ENCODE measurements at places on chromosomes 11 and 22.

DNA sequence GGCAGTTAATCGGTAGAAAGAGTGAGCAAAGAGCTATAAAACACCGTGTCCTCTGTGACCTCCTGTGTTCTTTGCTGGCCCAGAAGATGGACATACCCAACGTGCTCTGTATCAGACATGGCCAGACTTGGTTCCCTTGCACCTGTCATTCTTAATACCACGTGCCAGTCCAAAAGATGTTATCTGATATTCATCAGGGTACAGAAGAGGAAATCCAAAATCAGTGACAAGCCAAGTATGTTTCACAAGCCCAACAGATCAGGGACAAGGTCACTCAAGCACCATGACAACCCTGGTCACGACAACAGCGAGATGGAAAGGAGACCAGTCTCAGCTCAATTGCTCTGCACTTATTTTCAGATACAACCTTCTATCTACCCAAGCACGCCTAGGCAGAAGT is 3.4 kb downstream of the LRP4 start:
- no peak for DNase-seq

- DNase-seq, result no peak
These were observed 166.1 kb upstream of the API5 start for GRCh38 chr11:43145653-43146052.

DNA sequence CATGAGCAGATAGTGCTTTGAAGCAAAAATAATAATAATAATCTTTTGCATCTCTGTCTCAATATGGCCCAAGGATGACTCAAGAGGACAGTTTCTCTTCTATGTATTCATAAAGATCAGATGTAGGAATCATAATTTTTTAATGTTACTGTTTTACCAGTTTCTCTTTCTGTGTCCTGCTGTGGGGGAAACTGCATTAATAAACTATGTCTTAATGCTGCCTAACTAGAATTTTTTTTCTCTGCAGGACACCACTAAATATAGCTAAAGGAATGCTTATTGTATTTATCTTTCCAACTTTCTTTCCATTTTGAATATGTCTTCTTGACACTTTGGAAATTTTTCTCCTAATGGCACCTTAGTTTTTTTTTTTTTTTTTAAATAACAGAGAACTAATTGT is 6.5 kb downstream of the FJX1 start:
- no peak for DNase-seq

GRCh38 chr22:37663521-37664140 is 5.1 kb downstream of the PDXP start:
- no peak for DNase-seq

DNA sequence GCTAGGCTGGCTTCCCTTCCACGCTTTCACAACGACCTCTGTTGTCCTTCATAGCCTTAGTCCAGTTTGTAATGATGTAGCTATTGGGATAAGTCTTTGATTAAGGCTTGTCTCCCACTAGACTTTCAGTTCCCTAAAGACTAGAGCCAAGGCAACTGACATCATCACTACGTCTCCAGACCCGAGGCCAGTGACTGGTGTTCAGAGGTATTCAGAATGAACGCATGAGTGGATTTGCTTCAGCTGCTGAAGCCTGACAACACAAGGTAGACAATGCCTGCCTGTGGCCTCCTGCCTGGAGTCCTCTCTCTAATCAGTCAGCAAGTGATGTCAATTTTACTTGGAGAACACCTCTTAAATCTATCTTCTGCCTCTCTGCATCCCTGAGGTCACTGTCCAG is 13.6 kb downstream of the EFCAB6 start:
- no peak for DNase-seq

DNA sequence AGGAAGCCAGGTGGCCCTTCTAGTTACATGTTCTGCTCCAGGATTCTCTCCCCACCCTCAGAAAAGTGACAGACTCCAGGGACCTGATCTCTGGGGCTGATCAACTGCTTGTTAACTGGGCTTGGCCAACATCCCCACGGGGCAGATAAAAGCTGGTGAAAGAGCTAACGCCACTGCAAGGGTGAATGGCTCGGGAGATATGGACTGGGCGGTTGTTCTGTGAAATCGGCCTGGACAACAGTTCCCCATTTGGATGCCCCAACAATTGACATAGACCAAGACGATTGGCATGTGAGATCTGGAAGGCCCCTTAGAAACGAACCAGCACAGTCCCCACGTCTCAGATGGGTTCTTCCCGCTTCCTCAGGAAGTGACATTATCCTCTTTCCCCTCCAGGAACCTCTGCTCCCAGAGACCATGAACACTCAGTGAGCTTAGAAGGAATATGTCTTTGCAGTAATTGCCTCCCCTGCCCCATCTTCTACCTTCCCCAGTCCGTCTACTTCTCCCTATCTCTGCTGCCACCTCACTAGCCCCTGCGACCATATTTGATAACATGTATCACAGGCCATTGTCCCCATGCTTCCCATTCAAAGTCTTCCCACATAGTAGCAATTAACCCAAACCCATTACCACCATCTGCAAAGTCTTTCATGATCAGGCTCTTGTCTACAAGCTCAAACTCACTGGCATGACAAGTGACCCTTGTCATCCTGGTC is 5.6 kb upstream of the PRG2 start:
- DNase-seq, result no peak

- no peak for DNase-seq
These were observed 21.6 kb upstream of the GDPD4 start for GRCh38 chr11:77322926-77323590.

- no peak for DNase-seq
These were observed 18.1 kb upstream of the PAMR1 start for GRCh38 chr11:35543481-35543880.

- no peak for DNase-seq
These were observed 22.2 kb upstream of the TP53I11 start for GRCh38 chr11:44972746-44973435.

GRCh38 chr11:2585566-2586086 is 114.2 kb downstream of the KCNQ1OT1 start:
- DNase-seq, result no peak

DNA sequence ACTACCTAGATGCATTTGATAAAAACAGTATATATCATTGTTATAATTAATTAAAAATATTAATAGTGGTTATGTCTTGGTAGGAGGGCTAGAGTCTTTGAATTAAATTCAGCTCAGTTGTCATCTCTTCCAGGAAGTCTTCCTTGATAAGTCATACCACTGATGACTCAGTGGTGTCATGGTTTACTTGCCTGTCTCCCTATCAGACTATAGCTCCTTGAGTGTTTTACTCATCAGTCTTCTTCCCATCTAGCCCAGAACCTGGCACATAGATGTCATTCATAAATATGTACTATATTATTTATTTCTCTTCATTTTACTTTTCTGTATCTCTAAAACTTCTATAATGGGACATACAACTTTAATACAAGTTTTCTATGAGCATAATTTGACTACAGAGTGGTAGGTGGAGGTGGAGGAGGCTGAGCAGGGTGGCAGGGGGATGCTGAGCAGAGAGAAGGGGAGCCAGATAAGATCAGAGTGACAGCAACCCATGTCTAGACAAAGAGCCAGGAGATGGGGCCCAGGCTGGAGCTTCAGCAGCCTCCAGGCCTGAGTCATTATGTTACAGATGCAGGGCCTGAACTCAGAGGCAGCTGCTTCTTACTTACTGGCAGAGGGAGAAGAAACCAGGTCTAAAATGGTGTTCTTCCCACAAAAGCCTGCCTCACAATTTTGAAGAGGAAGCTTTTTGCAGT is 82.3 kb upstream of the PHOX2A start:
- DNase-seq, result no peak

GRCh38 chr22:38937036-38937435 is 20.4 kb upstream of the APOBEC3A start:
- DNase-seq, result no peak

DNA sequence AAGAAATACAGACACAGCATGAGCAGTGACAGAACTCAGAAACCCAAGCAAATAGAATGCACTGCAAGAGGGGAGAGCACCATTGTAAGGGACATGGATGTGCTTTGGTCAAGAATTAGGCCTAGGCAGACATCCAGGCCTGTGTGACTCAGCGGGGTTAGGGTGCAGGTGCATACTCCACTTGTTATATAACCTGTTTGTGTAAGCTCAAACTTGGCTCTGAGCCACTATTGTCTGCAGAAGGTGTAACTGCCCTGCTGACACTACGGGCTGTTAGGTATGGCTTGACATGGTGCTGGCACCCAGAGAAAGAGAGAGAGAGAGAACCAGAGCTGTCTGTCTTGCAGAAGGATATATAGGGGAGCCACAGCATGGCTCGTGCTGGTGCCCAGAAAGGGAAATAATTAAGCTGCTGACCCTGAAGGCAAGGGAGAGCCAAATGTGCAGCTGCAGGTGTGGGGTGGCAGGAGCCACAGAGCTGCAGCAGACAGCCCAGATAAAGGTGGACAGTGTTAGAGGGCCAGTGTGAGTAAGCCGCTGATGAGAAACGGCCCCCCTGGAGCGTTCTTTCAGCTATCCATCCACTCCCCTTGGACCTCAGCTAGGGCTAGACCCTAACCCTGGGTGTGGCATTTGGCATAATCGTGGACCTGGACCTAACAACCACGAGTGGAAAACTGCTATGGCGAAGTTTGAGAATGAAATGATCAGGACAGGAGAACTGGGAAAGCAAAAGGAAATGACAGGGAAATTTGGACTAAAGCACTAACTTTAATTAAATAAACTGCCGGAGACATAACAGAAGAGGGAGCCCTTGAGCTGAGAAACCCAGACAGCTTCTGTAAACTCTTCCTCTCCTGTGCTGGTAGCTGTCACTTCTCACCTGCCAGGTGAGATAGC is 253.0 kb upstream of the CCDC179 start:
- DNase-seq, result no peak

- DNase-seq, result peak; percentile 21
These were observed 23.4 kb upstream of the PIK3C2A start for GRCh38 chr11:17230867-17231851.

- no peak for DNase-seq
These were observed 18.8 kb downstream of the SC5D start for GRCh38 chr11:121311373-121311772.

DNA sequence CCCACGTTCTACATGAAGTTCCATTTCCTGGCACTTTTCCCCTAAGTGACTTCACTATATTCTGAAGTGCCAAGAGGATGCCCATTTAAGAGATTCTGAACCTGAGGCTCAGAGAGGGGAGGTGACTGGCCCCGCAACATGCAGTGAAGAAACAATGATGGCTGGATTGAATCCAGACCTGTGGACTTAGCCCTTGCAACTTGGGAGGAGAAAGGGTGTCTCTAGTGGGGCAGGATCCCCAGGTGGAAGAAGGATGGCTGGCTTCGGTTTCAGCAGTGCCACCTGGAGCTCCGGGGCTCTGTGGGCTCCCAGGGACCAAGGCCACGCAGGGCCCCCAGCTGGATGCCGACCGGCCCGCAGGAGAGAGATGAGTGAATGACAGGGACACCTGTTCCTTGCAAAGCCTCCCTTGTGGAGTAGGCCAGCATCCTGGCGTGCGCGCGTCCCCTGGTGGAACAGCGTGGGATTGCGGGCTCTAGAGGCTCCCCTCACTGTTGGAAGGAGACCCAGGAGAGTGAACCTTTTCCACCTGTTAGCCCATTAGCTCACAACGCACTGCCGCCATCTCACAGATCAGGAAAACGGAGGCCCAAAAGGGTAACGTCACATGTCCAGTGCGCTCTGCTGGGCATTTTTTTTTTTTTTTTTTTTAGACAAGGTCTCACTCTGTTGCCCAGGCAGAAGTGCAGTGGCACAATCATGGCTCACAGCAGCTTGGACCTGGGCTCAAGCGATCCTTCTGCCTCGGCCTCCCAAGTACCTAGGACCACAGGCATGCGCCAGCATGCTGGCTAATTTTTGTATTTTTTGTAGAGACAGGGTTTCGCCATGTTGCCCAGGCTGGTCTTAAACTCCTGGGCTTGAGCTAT is 104.7 kb downstream of the KIAA1671 start:
- peak; percentile 48 for DNase-seq

DNA sequence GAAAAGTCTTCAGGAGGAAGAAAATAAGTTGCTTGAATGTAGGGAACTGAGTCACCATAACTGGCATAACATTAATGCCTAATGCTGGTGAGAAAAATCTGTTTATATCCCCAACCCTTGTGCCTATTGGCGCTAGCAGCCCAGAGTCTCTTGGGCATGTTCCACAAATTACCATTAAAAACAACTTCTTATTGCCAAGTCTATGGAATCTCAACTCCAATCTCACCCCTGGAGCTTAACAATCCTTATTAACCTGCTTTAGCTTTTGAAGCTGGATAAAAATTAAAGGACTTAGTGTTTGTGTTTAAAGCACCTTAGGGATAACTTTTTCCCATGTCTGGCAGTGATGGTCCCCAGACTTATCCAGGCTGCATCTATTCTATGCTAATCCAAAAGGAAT is 143.0 kb downstream of the APIP start:
- no peak for DNase-seq

- DNase-seq, result no peak
These were observed 105.0 kb downstream of the DBX1 start for GRCh38 chr11:20055312-20055711.

DNA sequence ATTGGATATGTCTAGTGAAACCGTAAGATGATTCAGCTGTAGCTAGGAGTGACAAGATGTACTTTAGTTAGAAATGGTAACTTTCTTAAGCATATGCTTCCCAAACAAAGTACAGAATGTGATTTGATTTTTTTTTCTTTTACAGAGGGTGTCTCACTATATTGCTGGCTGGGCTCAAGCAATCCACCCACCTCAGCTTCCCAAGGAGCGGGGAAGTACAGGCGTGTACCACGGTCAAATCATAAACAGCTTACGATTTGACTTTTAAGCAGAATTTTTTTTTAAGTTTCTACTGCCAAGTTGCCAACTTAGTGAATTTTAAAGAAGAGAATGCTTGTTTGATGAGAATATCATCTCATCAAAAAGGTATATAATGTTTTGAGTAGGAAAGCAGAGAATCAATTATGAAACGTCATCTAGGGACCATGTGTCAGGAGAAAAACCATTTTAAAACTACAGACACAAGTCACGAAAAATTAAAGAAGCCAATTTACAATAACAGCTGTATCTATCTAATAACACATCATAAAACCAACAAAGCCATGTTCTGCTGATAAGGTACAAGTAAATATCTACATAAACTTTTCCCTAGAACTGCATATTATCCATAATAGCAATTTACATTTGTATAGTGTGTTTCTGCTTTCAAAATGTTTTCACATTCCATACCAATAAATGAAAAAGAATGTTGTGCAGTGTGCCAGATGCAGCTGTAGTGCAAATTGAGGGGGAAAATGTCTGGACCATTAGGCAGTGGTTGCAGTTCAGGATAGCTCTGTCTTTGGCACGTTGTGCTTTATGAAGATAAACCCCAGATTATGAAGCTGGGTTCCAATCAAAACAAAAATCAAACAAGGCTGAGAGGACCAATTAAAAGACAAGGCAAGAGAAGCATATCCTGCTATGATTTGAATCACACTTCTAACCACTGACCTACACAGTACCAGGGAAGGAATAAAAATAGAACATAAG is 33.7 kb upstream of the USP47 start:
- no peak for DNase-seq

- DNase-seq, result no peak
These were observed 2095.9 kb downstream of the LRRC4C start for GRCh38 chr11:39363571-39363970.

DNA sequence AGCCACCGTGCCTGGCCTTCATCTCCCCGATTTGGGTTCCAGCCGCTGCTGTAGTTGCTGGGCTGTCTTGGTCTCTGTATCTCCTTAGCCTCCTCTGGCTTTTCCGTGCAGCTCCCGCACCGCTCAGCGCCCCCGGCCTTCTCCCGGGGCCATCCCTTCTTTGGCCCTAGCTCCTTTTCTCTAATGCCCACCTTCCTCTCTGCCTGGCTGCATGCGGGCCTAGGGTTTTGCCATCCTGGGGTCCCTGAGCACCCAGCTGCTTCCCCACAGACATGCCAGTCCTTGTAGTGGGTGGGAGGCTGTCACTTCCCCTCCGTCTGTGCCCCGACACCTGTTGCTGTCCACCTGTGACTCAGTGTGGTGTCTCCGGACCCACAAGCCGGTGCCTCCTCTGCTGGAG is 36.4 kb downstream of the KCNJ4 start:
- no peak for DNase-seq

- DNase-seq, result no peak
These were observed 28.3 kb downstream of the RAB39A start for GRCh38 chr11:107956543-107956942.
